Kidney capillary endothelial cell (primary cell): ENCODE measurements at places on chromosomes 5 and 9.

GRCh38 chr9:129762985-129763926, 10.4 kb upstream of the PTGES start:
- no peak for DNase-seq

- no peak for DNase-seq
Observed at GRCh38 chr9:37353791-37354190, 68.7 kb upstream of the GRHPR start.

DNA sequence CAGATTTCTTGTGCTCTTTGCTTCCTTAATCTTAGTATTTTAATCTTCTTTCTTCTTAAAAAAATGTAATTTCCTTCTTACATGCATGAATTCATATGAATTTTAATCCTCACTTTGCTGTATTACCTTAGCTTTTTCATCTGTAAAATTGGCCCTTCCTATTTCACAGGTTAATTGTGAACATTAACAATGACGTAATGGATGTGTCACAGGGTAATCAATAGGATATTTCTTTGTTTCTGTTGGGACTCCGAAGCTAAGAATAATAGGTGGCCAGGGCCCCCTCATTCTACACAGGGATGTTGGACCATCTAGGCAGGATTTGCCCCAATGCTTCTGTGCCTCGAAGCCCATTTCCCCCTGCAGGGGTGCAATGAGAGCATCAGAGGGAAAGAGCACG, 187.4 kb upstream of the NFIB start:
- no peak for DNase-seq

DNA sequence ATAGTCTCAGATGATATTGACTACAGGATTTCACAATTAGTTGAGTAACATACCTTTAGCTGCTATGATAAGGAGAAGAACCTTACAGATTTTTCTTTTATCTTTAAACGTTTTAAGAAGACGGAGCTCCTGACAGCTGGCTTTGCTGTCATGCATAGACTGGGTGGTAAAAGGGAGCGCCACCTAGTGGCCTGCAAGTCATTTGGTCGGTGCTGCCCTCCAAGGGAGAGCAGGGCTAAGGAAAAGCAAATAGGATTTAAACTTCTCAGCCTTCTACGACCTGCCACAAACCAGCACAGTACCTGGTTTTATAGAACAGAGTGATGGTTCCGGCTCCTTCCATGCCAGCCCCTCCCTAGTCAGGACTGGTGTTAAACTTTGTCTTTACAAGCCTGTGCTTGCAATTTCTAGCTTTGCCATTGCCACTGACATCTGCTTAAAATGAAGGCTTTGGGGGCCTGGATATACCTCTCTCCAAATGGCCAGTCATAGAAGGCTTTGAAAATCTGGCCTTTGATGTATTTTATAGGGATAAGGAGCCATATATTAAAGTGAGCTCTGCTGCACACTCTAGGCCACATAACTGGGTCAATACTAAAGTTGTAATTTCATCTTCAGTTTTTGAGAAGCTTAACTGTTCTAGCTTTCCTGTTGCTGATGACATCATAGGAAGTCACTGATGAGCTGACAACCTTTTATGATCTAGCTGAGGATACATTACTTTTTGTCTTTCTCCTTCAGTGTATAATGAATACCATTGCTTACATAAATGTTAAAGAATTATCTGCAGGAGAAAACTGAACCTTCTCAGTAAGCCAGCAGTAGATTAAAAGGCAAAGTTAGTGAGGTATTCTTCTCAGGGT, 31.1 kb upstream of the ADAMTSL1 start:
- DNase-seq: peak; percentile 72

- DNase-seq: peak; percentile 85
Observed at GRCh38 chr9:12748016-12748415, 26.8 kb upstream of the LURAP1L start.

GRCh38 chr9:118532592-118532991, 828.4 kb downstream of the TLR4 start:
- no peak for DNase-seq

GRCh38 chr5:130479045-130479804, 575.0 kb downstream of the CHSY3 start:
- no peak for DNase-seq

- peak; percentile 59 for DNase-seq
Observed at GRCh38 chr9:106947106-106947900, 84.3 kb downstream of the ZNF462 start.

- DNase-seq: no peak
Observed at GRCh38 chr5:95162231-95162992, 122.5 kb downstream of the MCTP1 start.

- no peak for DNase-seq
Observed at GRCh38 chr9:133641861-133642595, 5.9 kb downstream of the DBH start.

DNA sequence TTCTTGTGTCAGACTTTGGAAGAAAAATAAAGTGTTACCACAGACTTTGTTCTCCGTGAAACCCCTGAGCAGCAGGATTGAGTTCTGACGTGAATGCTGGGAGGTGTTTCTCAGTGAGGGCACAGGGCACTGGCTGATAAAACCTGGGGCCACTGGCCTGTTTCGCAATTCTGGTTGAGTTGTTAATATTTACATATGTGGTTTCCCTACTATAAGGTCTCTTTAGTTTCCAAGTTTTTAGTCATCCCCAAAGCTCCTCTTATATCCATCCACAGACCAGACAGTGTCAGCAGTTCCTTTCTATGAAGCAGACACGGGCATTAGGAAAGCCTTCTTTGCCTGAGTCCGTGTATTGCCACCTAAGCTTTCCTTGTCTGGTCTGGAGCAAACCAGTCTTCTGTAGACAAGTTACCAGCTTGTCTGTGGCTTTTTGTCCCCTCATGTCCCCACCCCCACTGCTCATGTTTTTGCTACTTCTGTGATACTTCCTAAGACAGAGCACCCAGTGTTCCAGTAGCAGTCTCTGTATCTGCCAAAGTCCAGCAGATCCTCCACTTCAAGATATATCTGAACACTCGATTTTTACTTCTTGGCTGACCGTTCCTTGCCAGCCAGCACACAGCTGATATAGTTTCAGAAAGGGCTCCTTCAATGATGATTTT, 42.0 kb downstream of the ACO1 start:
- DNase-seq: no peak

- DNase-seq: no peak
Observed at GRCh38 chr5:32501071-32502002, 56.8 kb upstream of the ZFR start.

DNA sequence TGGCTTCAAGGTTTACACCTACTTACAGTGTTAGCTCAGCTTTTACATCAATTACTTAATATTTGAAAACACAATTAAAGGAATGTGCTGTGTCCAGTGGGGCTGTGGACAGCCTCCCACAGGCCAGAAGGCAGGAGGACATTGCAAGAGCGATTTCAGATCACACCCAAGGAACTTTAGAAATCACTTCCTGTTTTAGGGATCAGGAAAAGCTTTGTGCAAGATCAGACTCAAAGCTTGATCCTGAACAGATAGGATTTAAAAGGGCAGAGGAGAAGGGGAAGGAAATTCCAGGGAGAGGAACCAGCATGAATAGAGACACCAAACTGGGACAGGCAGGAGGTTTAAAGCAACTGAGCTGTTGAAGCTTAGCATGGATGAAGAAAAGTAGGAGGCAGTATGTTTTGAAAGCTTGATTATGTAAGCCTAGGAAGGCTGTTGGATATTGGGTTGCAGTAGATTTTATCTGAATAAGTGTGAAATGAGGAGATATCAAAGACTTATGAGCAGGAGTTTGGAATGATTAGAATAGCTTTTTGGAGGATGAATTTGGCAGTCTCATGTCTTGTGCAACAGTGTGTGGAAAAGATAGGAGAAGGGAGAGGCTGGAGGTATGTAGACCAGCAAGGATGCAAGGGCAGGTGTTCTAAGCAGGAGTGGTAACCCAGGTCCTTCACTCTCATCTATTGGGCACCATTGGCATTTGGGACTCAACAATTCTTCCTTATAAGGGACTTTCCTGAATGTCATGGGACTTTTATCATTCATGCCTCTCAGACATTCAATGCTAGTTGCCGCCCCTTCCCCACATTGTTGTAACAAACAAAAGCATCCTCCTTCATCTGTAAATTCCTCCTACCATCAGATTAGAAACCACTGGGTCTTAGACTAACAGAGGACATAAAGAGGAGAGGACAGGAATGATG, 123.5 kb downstream of the TARS1 start:
- no peak for DNase-seq

DNA sequence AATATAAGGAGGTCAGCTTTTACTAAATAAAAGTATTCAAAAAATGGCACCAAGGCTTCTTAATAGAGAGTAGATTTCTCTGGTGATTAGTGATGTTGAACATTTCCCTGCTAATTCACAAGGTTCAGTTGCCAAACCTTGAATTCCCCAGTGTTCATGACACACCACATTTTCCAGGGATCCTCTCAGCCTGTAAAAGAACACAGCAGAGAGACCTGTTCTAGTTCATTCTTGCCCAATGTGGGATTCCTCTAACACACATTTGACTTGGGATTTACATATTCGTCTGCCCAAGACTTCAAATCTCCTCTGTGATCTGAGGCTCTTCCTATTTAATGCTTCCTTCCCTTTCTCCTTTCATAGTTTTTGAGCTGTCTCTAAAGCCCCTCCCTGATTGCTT, 273.2 kb upstream of the CDH9 start:
- no peak for DNase-seq

DNA sequence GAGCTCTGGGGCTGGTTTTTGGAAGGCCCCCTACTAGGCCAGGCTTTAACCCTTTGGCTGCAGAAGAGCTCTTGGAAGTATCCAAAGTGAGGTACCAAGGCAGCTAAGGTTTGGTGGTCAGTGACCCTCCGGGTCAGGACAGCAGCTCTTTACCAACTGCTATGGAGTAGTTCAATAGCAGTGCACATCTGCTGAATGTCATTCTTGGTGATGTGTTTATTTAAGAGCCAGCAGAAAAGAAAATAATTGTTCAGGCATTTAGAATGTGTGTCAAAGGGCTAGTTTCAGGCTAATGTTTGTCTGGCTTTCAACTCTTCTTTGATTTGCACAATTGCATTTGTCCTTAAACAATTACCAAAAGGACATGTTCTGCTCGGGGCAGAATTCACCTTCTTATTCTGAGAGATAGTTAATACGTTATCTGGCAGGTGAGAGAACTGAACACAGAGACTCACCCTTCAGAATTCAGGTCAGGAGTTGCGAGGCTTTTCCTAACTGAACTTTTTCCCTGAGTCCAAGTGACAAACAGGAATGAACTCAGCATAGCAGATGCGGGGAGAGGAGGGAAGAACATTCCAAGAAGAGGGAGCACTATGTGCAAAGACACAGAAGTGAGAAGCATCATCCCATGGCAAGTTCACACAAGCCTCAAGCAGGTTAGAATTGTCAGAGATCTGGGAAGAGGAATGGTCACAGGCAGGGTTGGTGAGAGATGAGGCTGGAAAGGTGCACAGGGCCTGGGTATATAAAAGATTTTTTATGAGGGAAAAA, 556.7 kb upstream of the TLE4 start:
- DNase-seq: no peak

- no peak for DNase-seq
Observed at GRCh38 chr5:57850109-57850508, 367.5 kb upstream of the ACTBL2 start.
